ENCODE measurements at places on chromosomes 11 and 22.

DNA sequence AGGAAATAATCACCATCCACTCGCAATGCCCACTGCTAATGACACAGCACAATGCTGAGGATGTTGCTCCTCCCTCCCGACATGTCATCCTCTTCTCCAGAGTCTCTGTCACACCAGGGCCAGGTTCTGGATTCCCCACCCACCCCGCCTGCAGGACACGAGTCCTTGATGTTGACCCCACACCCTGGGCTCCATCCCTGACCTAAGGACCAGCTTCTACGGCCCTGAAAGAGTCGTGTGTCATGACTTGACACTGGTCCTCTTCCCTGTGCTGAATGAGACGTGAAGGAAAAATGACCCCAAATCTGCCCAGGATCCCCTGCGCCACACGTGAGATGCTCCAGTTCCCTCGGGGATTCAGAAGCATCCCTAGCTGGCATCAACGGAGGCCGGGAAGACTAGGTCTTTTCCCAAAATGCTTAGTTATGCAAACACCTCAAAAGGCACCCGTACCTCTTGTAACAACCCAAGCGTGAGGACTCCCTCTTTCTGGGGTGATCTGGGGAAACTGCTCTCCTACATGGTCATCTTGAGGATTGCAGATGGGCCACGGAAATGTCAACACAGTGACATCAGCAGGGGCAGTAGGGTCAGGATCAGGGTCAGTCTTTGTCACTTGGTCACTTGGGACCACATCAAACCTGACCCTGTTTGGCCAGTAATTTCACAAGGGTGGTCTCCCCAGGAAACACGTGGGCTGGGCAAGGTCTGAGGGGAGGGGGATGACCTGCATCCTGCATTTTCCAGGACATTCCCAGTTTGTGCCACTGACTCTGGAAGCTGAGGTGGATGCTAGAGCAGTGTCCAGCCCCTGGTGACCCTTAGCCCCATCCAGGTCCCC, 42.0 kb downstream of the IGLL5 start:
- no peak for DNase-seq

- DNase-seq: no peak
These were observed 110.2 kb downstream of the TEAD1 start for GRCh38 chr11:12784445-12784844.

- no peak for DNase-seq
These were observed 10.8 kb downstream of the TRIM66 start for GRCh38 chr11:8671651-8672062.

DNA sequence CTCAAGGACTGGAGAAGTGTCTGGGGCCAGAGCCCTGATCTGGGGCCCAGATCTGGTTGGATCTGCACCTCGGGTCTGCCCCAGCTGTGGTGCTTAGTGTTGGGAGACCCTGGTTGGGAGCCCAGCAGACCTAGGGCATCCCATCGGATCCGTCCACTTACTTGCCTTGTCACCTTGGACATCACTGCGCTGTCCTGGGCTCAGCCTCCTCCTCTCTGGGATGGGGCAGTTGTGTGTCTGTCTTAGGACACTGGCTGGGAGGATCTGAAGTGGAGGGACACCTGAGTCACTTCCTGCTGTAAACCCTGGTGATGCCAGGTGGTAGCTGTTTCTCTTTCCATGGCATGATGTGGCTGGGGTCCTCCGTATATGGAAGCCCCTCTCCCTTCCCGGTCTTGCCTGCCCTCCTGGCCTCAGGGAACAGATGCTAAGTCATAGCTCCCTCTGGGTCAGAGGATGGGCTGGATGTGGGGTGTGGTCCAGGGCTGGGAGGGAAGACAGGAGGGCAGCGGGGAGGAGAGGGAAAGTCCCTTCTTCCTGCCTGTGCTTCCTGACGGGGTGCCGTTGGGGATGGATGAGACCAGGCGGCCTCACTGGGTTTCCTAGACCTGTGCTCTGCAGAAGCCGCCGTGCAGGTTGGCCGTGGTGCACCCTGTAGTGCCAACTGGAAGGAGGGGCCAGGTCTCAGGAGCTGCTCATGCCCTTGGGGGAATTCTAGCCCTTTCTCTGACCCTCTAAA, 12.1 kb upstream of the OMP start:
- DNase-seq: no peak

DNA sequence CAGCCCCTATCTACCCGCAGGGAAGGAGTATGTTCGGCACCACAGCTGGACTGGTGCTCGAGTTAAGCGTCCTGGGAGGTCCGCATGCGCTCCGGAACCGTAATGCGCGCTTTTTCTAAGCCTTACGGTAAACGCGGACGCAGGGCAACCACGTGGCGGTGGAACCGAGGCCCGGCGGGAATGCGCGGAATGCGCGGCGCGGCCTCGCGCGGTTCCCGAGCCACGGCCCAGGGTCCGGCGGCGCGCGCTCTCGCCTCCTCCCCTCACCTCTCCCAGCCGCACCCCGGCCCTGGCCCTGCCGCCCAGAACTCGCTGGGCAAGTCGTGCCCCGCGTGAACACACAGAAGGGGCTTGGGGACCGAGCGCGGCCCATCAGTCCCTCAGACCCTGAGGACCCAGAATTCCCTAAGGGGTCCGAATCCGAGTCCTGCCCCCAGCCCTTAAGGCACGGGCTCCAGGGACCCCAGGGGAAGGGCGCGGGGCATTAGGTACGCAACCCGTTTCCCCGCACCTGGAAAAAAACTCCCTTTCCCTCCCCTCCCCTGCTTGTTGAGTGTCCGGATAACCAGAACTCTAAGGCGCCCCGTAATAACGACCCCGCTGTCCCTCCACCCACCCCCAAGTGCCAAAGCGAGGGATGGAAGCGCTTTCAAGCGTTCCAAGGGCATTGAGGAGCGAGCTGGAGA, 4.3 kb upstream of the CCND1 start:
- no peak for DNase-seq

DNA sequence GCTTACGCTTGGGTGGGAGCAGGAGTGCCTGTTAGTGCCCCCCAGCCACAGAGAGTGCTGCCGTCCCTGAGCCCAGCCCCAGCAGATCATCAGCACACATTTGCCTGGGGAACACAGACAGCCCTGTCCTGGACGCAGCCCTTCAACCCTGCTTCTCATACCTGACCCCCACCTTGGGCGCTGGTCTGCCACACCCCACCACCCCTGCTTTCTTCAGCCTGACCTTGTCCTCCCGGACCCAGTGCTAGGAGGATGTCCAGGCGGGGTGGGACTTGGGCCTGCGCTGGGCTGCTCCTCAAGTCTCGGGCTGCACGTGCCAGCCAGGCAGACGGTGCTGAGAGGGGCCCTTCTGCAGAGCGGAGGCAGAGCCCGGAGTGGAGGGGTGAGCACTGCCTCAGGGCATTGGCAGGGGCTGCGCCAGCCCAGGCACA, 119.2 kb downstream of the KCNQ1OT1 start:
- DNase-seq: no peak

- no peak for DNase-seq
These were observed 614 bp downstream of the SELENOM start for GRCh38 chr22:31106731-31107177.

GRCh38 chr11:1924181-1924580, 4.7 kb downstream of the TNNT3 start:
- DNase-seq: no peak

DNA sequence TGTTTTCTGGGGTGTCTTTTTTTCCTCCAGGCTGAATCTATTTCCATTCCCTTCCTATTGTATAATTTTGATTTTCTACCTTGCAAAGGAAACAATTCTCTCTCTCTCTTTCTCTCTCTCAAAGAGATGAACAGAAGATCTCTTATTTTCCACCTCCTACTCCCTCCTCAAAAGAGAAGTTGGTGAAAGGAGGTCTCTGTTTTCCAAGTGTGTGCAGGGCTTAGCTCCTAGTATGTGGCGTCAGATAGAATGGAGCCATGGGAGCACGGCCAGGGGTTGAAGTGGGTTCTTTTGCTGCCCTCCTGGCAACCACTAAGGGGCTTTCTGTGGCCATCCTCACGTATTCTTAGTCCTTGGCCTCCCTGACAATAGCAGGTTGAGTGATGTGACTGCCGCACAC, 480 bp downstream of the TRIM34 start:
- DNase-seq: no peak

DNA sequence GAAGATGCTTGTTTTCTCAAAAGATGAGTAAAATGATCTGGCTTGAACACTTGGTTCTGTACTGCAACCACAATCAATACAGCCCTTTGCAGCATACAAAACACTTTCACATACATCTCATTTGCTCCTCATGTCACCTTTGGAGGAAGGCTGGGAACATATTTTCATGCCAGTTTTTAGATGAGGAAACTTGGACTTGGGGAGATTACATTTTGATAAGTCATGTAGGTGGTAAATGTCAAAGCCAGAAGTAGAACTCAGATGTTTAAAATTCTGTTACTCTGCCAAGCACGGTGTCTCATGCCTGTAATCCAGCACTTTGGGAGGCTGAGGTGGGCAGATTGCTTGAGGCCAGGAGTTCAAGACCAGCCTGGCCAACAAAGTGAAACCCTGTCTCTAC, 121.8 kb downstream of the MICAL2 start:
- no peak for DNase-seq

GRCh38 chr11:118321386-118322082, 17.0 kb downstream of the CD3E start:
- DNase-seq: no peak

GRCh38 chr11:117713538-117713991, 83.5 kb downstream of the DSCAML1 start:
- DNase-seq: no peak

GRCh38 chr11:129281471-129282415, 89.6 kb upstream of the ARHGAP32 start:
- no peak for DNase-seq

GRCh38 chr11:134819041-134819440, 407.0 kb upstream of the B3GAT1 start:
- no peak for DNase-seq

DNA sequence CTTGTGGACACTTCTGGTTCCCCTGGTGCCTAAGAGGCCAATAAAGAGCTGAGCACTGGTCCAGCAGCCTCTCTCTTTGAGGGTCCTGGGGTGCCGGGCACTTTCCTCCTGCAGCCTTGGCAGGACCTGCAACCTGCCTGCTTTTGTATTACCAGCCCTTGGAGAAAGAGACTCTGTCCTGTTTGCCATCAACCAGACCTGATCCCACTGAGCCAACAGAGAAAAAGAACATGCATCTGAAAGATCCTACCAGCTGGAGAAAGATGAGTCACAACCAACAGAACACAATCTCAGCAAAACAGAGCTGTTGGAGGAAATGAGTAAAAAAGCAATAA, 321.0 kb downstream of the DDX10 start:
- no peak for DNase-seq

GRCh38 chr11:119166368-119167076, 2.0 kb upstream of the NLRX1 start:
- DNase-seq: no peak

DNA sequence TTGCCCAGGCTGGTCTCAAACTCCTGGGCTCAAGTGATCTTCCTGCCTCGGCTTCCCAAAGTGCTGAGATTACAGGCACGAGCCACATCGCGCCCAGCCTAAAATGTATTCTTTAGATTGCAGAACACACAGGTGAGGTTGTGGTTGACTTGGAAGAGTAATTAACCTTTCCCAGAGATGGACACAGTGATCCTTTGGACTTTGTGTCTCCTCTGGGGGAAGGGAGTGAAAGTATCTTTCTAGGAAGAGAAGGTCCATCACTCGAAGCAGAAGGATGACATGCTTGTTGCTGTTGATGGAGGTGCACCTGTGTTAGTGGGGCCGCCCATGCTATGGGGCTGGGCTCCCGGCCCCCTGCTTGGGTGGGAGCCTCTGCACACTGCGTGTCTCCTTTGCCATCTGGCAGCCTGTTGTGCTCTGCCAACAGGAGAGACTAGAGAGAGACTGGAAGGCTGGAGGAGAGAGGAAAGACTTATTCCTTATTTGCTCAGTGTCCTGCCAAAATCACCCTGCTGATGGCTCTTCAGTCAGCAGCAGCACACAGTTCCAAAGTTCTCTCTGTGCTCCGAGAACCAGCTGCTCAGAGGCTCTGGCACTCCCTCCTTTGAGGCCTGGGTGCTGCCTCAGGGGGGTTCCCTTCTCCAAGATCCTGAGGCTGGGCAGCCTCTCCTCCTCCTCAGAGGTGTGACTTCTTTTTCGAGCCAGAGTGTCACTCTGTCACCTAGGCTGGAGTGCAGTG, 33.1 kb upstream of the CYB5R3 start:
- DNase-seq: no peak

DNA sequence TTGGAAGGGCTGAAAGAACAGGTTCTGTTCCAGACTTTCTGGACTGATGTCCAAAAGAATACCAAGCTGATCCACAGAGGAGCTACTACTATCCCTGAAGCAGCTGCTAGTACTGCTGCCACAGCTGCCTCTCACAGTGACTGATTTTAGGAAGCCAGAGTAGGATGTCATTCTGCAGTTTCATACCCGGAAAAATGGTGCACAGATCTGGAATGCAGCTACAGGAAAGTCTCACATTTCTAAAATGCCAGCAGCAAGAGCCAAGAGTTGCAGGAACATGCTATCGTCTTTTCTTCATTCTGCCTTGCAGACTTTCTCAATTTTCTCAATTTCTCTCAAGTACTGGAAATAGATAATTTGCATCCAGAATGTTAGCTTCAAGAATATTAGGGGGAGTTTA, 19.4 kb upstream of the CCDC179 start:
- DNase-seq: no peak

DNA sequence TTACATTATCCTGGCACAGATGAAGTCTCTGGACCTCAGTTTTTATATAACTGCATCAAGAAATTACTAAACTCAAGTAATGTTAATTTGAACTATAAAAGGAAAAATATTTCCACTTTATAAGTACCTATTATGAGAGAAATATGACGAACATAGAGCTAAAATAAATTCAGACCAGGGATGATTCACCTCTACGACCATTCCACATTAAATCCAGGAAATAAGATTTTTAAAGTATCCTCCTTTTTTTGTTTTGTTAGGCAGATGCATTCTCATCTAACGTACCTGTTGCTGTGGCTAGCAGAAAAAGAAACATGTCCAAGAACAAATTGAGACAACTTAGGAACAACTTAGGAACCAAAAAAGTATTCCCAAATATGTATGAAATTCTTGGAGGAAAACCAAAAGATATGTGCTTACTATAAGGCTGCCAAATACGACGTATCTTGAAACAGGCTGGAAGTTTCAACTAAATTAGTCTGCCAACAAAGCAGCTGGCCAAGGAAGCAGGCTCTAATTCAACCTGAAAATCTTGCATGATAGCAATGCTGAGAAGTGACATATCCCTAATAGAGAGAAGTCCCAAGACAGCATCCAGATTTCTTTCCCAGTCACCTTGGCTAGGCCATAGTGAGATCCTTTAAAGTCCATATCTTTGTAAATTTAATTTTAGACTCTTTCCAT, 15.7 kb downstream of the SPTY2D1 start:
- no peak for DNase-seq

- no peak for DNase-seq
These were observed 76.1 kb downstream of the BBOX1 start for GRCh38 chr11:27116684-27117083.

GRCh38 chr11:45754741-45755140, 50.2 kb upstream of the SLC35C1 start:
- DNase-seq: no peak

DNA sequence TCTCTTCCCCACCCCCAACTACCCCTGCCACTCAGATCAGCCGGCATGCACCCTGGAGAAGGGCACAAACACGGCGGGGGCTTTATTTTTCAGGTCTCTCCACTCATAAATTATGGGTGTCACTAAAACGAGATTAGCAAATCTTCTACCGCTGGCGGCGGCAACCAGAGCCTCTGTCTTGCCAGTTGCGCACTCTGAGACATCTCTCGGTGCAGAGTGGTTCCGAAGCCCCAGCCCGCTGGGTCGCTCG, 125.3 kb upstream of the C11orf58 start:
- no peak for DNase-seq
